ENCODE measurements at places on chromosomes 7 and 10.
A peak's percentile ranks its signal among the peaks of the same experiment; 100 is the strongest.

DNA sequence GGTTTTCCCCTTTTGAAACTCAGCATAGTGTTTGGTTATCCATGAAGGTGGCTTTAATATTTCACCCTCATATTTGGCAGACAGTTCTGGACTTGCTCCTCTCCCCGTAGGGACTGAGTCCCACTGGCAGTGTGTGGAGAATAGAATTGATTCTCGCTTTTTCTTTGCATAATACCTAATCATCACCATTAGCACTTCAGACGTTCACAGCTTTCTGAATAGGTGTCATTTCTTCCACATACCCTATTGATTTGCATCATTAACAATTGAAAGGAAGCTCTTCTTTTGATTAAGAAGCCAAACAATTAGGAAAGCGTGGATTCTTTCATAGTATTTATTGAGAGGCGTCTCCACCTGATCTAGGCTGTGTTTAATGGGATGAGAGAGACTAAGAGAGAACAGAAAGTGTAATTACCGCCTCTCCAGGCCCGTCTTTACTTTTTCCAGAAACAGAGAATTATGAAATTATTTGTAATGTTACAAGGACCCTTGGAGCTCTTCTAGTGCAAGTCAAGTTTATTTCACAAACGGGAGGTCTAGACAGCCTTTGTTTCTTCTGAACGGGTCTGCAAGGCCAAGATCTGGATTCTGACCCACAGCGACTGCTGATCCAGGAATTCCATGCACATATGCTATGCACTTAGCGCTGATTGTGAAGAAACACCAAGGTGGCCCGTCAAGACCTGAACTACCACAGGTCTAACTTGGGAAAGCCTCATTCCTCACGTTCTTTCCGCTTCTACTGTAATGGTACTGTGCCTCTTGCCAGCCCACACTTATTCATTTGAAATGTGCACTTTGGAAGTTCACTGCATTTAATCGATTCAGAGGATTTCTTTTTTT is 249.9 kb upstream of the C7orf33 start:
- no peak for DNase-seq

DNA sequence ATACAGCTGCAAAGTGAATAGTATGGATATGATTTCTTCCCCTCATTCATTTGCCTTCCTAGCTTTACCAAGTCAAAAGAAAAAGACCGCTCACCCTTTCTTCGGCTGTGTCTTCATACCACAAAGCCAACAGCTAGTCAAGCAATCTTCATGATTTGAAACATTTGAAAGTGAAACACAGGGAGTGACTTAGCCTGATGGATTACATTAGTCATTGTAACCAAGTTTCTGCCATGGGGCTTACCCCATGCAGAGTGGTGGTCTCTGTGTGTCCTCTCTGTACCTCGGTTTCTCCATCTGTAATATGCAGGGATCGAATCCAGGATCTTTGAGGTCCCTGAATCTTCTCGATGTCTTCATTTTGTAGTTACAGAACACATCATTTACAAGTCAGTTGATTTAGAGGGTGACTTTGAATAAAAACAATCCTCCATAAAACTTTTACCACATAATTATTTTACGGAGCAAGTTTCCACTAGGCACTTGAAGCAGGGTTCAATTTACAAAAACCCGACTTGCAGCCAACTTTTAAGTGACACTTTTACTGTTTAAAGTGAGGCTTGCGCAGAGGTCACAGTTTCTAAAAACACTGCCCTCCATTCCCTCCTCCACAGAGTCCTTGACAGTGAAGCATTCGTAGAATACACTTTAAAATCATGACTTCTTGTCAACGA is 2.2 kb upstream of the LGI1 start:
- DNase-seq, result no peak

DNA sequence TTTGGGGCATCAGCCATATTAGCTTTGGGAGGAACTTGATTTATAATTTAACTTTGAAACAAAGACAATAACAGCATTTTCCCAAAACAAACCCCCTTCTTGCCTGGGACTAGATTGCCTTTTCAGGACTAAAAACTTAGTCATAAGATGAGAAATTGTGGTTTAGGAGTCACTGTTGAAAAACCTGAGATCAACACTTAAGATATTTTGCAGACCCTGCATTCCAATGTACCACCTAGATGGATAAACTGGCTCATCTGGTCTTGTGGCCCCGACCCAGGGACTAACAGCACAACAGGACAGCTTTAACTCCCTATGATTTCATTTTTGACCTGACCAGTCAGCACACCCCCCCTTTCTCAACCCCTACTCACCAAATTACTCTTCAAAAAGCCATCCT is 1165.4 kb downstream of the XPNPEP1 start:
- no peak for DNase-seq

DNA sequence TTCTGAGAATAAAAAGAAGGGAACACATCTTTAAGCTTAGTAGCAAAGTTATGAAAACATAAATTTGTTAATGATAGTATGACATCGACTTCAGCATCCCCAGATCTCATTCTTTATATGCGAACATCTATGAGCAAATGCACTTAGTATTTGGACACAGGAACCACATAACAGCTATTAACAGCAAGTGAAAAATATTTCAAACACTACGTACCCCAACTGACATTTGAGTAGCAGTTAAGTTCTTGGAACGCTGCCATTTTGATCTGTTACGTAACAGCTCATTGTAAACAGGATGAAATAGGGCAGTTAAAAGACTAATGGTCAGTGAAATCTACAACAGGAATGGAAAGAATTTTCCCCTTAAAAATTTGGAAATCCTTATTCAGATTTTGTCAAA is 428.9 kb downstream of the TNS3 start:
- no peak for DNase-seq

GRCh38 chr10:46175296-46175695 is 111.5 kb upstream of the ANTXRL start:
- DNase-seq, result no peak

DNA sequence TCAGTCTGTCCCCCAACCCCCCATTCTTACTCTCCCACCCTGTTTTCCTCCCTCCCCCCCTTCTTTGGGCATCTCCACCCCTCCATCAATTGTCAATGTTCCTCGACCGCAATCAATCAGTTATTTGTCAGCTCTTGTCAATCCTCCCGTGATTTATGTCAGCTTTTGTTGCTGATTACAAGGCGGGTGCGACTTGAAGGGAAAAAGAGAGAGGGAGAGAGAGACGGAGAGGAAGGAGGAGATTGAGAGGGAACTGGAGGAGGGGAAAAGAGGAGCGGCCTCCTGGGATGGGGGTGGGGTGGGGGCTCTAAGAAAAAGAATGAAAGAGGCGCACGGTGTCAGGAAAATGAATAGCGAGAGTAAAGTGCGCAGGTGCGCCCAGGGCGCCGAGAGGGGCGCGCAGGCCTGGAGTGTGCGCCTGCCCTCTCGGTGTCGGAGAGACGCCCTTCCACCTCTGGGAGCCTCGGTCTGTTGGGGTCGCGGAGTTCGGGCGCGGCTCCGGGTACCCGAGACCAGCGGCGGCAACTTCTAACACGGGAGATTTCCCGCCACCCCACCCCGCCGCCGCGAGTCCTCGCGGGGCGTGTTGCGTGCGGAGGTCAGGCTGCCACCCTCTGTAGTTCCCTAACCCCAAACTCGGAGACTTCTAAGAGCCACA is 1.1 kb upstream of the ZNF503 start:
- DNase-seq, result no peak

GRCh38 chr10:30027057-30028005 is 32.1 kb downstream of the JCAD start:
- peak; percentile 80 for DNase-seq

- DNase-seq, result no peak
These were observed 29.4 kb upstream of the ECHDC3 start for GRCh38 chr10:11712744-11713143.

GRCh38 chr7:134856691-134857090 is 77.3 kb downstream of the CALD1 start:
- no peak for DNase-seq

GRCh38 chr7:2043316-2044039 is 189.3 kb downstream of the MAD1L1 start:
- no peak for DNase-seq

DNA sequence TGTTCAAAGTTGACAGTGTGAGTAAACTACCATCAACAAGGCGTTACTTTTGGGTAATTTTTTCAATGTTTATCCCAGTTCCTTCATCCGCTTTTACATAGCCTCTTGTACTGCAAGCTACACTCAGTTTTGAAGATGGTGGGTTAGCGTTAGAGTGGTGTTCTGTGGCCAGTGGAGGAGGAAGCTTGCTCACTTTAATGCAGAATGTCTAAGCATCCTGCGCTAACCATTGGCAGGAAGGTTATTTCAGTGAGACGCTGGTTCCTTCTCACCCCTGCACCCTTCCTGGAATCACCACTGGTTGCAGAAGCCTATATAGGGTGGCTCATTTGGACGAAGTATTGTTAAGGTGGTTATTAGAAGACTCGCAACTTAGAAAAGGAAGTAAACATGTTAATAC is 159.1 kb downstream of the CELF2 start:
- no peak for DNase-seq

All from T-helper 22 cell (primary cell).